ENCODE measurements at places on chromosomes 1 and 21.

GRCh38 chr21:42414928-42415769 lies 11.4 kb downstream of the UBASH3A start:
- no peak for DNase-seq

DNA sequence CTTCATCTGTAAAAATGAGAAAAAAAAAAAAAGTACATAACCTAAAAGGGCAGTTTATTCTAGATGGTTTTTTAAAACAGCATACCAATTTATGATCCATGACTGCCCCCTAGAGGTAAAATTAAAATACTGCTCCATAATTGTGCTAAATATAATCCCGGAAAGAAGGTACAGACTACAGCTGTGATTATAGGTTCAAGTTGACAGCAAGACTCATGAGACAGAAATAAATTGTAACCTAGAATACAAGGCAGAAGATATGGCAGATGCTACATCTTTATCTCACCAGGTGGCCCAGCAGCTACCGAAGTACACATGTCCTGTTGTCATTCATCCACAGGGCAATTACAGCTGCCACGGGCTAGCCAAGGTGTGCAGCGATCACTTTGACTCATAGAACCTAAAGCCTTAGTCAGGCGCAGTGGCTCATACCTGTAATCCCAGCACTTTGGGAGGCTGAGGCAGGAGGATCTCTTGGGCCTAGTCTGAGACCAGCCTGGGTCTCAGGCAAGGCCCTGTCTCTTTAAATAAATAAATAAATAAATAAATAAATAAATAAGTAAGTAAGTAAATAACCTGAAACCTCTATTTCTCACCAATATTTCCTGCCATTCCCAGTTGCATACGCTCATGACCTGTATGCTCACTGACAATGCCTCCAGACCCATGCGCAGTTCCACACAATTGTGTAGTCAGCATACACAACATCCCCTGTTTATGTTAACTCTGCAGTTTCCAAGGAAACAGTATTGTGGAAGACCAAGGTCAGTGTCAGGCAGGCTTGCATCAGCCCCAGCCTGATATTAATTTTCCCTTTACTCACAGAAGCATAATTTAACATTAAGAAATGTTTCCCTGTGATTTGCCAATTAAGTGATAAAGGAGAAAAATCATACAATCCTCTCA lies 18.3 kb upstream of the PPIE start:
- no peak for DNase-seq

DNA sequence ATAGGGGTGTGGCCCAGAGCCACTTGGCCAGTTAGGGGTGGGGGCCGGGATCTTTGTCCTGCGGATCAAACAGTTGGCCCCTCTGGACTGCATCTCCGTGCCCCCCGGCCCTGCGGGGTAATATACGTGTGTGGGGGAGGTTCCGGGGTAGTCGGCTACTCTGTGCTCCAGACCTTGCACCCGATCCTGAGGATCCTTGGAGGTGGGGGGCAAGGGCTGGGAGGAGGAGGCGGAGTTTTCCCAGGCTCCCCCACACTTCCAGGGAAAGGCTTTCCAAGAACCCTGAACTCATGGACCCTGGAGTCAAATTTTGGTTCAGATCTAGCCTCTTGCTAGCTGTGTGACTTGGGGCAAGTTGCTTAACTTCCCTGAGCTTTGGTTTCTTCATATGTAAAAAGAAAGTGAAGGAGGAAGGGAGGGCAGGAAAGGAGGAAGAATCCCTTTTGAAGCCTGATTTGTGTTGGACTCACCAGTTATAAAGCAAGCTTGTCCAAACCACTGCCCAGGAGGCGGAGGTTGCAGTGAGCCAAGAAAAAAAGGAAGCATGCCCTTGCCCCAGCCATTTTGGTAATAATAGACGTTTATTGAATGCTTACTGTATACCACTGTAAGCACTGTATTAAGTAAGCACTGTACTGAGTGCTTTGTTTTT lies 686 bp downstream of the MIIP start:
- DNase-seq = no peak

- DNase-seq = no peak
These were observed 21.0 kb downstream of the CFAP74 start for GRCh38 chr1:1982379-1983232.

DNA sequence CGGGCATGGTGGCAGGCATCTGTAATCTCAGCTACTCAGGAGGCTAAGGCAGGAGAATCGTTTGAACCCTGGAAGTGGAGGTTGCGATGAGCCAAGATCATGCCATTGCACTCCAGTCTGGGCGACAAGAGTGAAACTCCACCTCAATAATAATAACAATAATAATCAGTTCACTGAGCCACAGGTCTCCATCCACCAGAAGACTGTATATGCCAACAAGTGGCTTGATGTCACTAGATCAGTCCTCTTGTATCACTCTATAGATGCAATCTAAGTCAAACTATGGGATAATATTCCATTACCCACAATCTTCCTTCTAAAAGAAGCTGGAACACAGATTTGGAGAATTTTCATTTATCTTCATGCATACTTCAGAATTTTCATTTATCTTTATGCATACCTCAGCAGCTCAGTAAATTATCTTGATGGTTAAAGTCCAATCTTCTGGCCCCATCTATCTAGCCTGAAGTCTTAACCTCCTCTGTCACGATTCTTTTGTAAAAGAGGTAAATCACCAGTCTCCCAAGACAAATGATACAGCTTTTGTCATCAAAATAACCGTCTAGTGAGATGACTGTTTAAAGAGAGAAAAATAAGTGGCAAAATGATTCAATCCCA lies 61.8 kb downstream of the PUM1 start:
- DNase-seq = no peak

DNA sequence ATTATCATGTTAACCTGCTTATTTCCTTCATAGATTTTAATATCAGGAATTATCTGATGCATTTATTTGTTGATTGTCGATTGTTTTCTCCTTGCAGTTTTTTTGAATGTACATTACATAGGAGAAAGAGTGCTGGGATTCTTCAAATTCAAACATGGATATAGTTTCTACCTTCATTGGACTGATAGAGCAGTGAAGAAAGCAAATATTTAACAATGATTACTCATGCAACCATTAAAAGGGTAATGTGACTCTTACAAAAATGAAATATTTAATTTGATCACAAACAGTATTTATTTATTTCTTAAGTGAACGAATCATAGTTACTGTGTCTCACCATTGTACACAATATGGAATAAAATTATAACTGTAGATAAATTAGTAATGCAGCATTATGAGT lies 350.9 kb downstream of the BRINP3 start:
- DNase-seq = no peak

DNA sequence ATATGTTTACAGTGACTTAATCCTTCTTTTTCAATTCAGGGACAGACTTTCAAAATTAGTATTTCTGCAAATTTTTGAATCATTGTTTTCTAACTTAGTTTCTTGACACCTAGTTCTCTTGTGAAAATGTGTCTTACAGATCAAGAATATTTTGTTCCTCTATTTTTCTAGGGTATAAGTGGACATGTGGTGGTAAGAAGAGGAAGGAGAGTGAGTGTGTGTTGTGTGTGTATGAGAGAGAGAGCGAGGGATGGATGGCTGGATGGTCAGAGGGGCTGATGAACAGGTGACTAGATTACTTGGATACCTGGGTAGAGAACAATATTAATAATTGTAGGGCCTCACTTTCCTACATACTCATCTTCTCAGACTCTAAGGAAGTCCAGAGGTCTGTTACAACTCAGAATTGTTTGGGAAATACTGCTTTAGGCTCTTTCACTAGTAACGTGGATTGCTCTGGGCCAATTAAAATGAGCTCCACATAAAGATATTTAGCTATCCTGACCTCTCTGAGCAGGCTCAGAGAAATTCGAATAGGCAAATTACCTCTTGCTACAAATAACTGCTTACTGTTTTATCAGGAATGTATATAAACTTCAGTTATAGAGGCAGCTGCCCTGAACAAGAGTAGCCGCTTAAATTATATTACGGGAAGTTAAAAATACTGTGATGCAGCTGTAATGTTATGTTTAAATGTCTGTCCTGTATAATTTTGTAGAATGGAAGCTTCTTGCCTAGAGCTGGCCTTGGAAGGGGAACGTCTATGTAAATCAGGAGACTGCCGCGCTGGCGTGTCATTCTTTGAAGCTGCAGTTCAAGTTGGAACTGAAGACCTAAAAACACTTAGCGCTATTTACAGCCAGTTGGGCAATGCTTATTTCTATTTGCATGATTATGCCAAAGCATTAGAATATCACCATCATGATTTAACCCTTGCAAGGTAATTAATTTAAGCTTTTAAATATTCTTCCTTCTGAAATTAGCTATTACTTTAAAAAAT lies 19.7 kb downstream of the GPSM2 start:
- no peak for DNase-seq

- no peak for DNase-seq
These were observed 174.1 kb downstream of the FOXD2 start for GRCh38 chr1:47611992-47612391.

- DNase-seq = no peak
These were observed 41.4 kb downstream of the HMGB4 start for GRCh38 chr1:33905241-33905640.

- no peak for DNase-seq
These were observed 9.2 kb upstream of the TNFRSF1B start for GRCh38 chr1:12157366-12158231.

DNA sequence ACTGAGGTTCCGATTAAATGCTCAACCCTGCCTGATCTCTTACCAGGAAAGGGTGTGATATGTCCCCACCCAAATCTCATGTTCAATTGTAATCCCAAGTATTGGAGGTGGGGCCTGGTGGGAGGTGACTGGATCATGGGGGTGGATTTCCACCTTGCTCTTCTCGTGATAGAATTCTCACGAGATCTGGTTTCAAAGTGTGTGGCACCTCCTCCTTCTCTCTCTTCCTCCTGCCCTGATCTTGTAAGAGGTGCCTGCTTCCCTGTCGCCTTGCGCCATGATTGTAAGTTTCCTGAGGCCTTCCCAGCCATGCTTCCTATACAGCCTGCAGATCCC lies 34.9 kb downstream of the RSPH1 start:
- no peak for DNase-seq

GRCh38 chr1:204705888-204706837 lies 20.6 kb upstream of the LRRN2 start:
- DNase-seq = no peak

DNA sequence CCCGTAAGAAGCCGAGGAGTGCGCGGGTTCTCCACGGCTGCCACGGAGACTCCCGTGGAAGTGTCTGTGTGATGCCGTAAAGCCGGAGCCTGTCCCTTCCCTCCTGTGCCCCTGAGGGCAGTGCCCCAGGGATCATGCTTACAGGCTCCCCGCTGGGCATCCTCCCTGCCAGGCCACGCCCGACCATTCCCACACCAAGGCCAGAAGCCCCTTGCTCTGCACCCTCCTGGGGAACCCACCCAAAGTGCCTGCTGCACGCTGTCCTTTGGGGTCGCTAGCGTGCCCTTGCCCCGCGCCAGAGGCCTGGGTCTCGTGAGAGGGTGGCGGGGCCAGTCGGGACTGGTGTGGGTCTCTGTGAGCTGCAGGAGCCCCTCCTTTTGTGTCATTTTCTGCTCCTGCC lies 228.5 kb upstream of the C1orf174 start:
- no peak for DNase-seq

GRCh38 chr1:68811806-68812205 lies 314.9 kb upstream of the DEPDC1 start:
- DNase-seq = no peak

DNA sequence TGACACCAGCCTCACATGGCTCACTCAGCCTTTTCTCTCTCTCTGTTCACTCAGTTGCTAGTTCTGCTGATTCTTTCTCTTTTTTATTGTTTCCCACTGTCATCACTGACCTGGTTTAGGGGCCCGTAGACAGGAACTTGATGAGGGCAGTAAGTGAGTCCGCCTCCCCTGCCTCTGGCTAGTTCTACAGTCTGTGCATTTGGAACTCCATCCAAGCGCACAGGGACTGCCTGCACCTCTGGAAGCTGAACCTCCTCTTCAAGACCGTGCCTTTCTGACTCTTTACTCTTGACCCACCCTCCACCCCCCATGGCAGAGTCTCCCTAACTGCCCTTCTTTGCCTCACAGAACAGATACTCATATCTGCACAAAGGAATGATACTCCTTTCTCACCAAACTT lies 4.2 kb downstream of the TENT5C start:
- DNase-seq = no peak

GRCh38 chr21:41363370-41364270 lies 1.8 kb downstream of the MX2 start:
- DNase-seq = no peak

- DNase-seq = no peak
These were observed 77.1 kb downstream of the PGBD5 start for GRCh38 chr1:230349020-230349393.

DNA sequence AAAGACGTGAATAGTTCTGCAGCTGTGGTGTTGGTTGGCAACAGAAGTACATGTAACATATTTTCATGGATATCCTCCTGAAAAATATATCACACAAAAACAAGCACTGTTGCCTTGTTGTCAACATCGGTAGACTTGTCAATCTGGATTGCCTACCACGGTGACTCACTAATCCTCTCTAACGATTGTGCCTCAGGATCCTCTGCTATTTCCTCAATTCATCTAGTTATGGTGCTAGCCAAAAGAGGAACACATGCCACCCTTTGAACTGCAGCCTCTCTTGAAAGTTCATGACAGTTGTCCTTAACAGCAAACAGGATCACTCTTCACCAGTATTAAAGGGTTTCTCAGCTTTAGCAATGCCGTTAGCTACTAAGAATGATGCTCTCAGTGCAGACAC lies 25.7 kb downstream of the RASAL2 start:
- no peak for DNase-seq

- no peak for DNase-seq
These were observed 297.2 kb downstream of the OMA1 start for GRCh38 chr1:58249388-58249736.

- no peak for DNase-seq
These were observed 33.1 kb downstream of the OR6Y1 start for GRCh38 chr1:158520955-158521665.

DNA sequence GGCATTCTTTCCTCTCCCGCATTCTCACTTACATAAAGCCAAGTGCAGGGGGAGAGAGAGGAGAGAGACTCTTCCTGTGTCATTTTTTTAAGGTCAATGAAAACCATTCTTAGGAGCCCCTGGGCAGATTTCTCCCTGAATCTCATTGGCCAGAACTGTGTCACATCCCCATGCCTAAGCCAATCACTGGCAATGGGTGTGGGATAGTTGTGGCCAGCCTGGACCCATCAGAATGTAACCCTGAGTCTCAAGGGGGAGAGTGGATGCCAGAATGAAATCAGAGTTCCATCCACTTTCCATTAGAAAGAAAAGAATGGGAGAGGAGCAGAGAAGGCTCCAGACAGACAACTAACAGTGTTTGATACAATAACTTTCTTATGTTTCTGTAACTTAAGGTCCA lies 31.2 kb upstream of the COQ8A start:
- no peak for DNase-seq

DNA sequence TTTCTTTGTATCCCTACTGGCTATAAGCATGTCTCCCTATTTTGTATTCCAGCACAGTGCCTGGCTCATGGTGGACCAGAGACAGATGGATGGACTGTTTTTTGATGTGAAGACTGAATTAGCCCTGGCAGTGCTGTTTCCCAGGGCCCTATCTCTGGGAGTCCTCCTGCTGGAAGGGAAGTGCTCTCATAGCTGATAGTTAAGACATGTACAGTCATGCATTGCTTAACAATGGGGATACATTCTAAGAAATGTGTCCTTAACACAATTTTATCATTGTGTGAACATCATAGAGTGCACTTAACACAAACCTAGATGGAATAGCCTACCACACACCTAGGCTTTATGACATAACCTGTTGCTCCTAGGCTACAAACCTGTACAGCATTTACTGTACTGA lies 21.1 kb downstream of the TLCD4 start:
- DNase-seq = no peak
